ENCODE measurements at places on chromosomes 4 and X.

DNA sequence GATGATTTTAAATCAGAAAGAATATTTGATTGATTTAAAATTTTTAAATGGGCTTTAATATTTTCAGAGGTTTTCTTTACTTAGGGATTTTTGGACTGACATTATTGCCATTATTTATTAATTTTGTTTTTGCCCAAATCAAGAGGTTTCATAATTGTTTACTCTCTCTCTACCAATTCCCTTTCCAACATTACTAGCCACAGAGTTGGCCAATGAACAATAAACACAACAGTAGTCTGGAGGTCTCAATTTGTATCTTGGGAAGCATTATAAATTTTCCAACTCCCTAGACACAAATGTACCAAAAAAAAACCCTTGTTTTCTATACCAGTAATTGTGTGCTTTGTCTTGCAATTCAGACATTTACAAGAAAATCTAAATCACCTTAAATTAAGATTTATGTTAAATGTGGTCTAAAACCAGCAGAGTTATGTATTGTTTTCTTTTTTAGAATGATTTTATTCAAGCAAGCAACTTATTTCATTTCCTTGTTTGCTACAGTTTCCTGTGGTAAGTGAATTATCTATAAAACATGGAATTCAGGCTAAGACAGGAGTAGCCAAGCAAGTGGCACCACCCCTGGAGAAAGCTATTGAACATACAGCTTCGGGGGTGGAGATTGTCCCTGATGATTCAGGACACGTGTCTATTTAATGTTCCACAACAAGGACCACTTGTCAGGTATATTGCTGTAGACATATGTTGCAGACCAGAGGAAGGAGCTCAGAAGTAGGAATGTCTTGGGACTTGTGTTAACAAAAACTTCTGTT, 622 bp downstream of the KLKB1 start:
- DNase-seq, result peak; percentile 10

GRCh38 chr4:25161593-25161950, 1.3 kb upstream of the SEPSECS start:
- DNase-seq, result peak; percentile 44

- DNase-seq, result no peak
Measured at GRCh38 chr4:70654605-70655011, 11.7 kb downstream of the JCHAIN start.

DNA sequence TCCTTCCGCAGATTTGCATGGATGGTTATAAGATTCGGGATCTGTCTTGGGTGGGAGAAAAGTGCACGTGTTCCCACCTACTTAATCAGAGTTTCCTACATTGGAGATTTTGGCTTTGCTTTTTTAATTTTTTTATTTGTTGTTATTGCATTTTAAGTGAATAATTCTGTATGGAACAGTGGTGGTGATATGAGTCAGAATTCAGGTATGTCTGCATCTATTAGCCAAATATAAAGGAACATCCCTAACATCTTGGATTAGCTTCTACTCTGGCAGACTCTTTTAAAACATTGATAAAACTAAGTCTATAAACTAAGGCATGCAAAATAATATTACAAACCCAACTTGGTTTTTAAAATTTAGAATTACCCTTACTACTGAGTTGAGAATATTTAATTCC, 659.8 kb upstream of the EPHA5 start:
- no peak for DNase-seq

- peak; percentile 72 for DNase-seq
Measured at GRCh38 chrX:43958529-43958928, 14.7 kb downstream of the NDP start.

DNA sequence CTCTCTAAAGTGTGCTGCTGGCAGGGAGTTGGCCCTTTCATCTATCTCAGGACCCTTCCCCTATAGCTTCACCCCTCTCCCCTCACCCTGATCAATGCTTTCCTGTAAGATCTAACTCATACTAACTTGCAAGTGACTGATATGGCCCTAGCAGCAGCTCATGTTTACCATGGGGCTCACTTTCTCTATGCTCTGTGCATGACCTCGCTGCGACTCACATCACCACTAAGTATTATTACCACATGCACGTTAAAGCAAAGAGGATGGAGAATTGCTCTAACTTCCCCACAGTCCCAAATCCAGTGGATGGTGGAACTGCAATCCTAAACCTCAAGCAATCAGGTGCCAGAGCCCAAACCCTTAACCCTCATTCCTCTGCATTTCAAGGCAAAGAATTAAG, 626.6 kb downstream of the MID1IP1 start:
- DNase-seq, result no peak

- DNase-seq, result no peak
Measured at GRCh38 chr4:168408620-168409019, 71.7 kb downstream of the DDX60L start.

GRCh38 chr4:112069110-112069509, 76.1 kb upstream of the FAM241A start:
- no peak for DNase-seq

- no peak for DNase-seq
Measured at GRCh38 chr4:16779028-16779675, 119.3 kb downstream of the LDB2 start.

DNA sequence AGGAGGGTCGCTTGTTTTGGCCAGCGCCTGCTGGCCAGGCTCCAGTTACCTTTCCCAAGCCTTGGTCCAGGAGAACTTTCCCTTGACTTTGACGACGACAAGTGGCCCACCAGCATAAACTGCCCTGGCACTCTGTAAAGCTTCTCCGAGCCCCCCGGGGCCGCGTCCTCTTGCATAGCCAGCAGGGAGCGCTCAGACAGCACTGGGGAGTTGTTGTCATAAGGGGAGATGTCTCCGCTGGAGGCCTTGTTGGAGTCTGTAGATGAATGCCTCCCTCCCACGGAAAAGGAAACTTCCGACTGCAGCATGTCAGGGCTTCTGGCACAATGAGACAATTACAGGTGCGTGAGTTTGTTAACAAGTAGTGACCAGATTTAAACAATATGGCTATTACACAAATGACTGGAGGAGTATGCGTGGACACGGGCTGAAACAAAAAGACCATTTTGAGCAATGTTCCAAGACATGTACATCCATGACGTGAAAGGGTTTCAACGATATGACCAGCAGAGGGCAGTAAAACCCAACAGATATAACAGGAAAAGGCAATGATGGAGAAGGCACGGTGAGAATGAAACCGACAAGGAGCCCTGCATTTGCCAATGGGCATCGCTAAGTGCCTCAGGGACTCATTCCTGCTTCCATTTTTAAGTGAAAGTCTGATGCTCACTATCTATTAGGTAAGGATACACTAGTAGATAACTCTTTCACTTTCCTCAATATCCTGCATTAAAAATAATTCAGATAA, 33.0 kb downstream of the HCCS start:
- peak; percentile 74 for DNase-seq

DNA sequence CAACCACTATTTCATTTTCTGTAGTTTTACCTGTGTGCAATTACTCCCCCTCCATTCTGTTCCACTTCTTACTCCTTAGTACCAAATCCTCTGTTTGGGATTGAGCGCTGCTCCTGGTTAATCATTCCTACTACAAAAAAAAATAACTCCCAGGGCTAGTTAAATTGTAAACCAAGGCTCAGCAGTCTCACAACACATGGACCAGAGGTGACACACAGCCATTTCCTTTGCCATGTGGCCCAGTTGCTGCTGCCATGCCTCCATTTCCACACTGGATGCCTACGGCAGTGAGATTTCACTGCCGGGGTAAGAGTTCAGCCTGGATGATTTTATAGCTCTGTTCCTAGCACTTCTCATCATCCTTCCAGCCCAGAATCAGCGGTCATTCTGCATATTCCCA, 107.2 kb downstream of the AKAP4 start:
- no peak for DNase-seq

DNA sequence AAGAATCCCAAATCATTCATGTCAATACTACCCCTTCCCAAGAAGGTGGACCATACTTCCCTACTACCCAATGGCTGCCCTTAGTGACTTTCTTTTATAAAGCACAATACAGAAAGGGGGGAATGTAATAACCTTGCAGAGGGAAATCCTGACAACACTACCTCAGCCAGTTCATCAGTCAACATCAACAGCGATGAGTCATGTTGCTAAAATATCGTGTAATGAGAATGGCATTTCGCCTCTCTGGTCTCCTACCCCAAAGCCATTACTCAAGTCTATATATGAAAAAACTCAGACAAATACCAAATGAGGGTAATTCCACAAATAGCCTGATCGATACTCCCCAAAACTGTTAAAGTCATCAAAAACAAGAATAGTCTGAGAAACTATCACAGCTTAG, 3.3 kb upstream of the MAGEA8 start:
- no peak for DNase-seq

DNA sequence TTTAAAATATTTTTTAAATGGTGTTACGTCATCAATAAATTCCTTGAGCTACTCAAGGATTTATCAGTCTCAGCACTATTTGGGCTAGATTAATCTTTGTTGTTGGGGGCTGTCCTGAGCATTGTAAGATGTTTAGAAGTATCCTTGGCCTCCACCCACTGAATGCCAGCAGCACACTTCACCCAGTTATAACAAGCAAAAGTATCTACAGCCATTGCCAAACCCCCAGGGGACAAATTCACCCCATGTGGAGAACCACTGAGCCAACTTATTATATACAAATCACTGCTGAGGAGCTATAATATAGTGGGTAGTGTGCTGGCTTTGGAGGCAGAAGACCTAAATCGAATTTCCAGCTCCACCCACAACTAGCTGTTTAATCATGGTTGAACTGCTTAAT, 58.3 kb downstream of the ATP10D start:
- DNase-seq, result no peak

GRCh38 chr4:139171876-139172691, 4.9 kb downstream of the ELF2 start:
- no peak for DNase-seq

GRCh38 chr4:59518005-59518823, 1681.9 kb upstream of the ADGRL3 start:
- DNase-seq, result no peak

GRCh38 chr4:2281575-2282343, 19.9 kb upstream of the MXD4 start:
- DNase-seq, result peak; percentile 10

DNA sequence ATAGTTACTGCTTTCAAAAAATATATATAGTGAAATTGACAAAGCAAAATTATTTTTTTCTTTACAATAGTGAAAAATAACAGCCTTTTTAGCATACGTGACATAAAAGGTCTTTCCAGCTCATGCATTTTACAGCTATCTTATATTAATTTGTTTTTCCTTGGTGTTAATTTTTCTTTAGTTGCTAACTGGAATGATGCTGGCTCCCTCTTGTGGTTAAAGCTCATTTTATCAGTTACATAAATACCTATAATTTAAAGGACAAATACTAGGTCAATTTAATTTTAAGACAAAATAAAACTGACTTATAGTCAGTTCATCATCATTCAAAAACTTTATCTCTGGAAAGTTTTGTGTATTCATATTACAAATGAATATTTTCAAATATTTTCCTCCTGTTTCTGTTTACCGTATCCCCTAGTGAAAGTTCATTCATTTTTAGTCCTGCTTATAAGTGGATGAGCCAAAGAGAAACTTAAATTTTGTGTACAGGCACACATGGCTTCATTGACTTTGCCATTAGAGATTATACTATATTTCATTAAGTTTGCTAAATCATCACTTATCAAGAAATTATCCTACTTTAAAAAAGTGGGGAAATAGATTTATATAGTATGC, 9.9 kb upstream of the ANAPC4 start:
- peak; percentile 68 for DNase-seq
